ENCODE measurements at places on chromosomes 1 and 21.

- no peak for DNase-seq
Observed at GRCh38 chr21:29771491-29772066, 168.2 kb downstream of the GRIK1 start.

- DNase-seq: no peak
Observed at GRCh38 chr1:192630521-192631287, 5.2 kb upstream of the RGS13 start.

DNA sequence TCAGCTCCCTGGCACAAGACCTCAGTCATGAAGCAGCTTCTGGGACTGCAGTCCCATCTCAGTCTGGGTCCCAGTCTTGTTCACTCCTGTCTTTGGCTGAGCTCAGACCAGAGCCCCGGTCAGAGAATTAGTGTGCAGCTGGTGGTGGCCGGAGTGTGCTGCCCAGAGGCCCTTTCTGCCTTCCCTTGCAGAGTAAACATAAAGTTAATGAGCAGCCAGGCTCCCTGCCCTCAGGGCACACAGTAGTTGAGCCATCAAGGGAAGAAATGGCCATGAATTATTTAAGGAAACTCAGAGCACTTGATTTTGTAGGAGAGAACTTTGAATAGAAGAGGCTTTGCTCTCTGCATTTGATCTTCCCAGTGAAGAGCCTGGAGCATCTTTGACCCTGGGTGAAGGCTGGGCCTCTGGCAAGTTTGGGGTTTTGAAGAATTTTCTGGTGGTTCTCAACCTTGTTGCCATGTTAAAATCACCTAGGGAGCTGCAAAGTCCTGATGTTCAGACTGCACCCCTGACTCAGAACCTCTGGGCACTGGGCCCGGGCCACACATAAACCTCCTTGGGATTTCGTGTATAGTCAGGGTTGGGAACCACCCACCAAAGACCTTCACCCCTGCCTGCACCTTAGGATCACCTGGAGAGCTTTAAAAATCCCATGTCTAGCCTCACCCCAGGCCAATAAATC is 26.4 kb upstream of the SELENON start:
- DNase-seq: no peak

- no peak for DNase-seq
Observed at GRCh38 chr1:219529116-219529515, 83.8 kb downstream of the ZC3H11B start.

- no peak for DNase-seq
Observed at GRCh38 chr1:184539580-184539979, 152.8 kb downstream of the C1orf21 start.

GRCh38 chr1:210700511-210700910 is 371.8 kb downstream of the HHAT start:
- DNase-seq: no peak

DNA sequence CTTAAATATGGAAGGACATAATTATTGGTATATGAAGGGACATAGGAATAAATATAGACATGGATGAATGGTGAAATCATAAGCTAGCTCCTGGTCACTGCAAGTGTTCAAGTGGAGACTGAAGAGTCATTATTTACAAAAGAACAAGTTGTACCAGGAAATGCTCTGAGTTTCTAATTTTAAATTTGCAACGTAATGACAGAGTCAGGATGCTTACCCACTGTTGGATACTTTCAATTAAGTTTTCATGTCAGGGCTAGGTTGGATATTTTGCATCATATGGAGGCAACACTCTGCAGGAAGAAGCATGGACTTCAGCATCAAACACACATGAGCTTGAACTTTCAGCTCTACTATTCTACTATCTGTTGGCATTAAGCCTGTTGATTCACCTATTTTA is 499.6 kb upstream of the C1orf87 start:
- DNase-seq: no peak

GRCh38 chr21:37257511-37257966 is 9.6 kb downstream of the VPS26C start:
- no peak for DNase-seq

DNA sequence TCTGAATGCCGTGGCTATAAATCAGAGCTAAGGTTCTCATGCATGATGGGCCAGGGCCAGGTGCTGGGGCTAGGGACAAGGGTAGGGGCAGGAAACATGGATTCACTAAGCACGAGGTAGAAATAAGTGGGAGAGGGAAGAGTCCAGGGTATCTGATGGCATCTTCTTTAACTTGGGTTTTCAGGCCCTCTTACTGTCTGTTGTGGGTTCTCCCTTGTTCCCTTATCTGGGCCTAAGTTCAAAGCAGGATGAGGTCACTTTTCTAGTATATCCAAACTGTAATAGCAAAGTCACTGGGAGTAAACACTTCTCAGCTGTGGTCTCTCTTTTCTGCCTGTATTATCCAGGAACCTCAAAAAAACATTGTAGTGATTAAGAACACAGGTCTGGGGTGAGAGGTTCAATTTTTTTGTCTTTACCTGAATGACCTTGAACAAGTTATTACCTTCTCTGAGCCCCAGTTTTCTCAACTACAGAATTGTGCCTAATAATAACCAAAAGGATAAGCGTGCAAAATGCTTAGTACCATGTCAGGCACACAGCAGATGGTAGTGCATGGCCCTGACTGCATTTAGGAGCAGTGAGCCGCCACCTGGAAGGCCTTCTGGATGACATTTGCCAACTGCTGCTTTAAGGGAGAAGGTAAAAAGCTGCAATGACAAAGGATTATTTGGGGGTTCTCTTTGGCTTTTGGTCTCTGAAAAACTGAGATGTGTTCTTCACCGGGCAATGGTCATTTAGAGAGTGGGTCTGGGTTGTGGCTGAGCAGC is 53.6 kb upstream of the A3GALT2 start:
- DNase-seq: no peak

- DNase-seq: no peak
Observed at GRCh38 chr21:17270229-17270628, 242.6 kb upstream of the CXADR start.

DNA sequence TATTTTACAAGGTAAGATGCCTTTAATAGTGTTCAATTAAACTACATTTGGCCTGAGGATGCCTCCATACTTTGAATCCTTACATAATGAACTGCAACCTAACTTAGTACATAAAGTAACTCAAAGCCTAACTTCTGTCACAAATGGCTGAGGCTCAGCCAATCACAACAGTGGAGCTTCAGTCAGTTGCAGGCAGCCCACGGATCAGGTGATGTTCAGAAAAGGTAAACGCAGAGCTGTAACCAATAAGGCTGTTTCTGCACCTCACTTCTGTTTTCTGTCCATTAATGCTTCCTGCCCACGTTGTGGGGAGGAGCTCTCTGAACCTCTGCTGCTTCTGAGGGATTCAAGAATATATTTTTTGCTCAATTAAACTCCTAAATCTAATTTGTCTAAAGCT is 94.8 kb upstream of the KIAA0040 start:
- no peak for DNase-seq
